Left ventricle myocardium superior (tissue), 1 donor: ENCODE measurements at places on chromosomes 1 and 21. TPM values are rescaled to one million over a fixed set of nuclear protein-coding genes. Genes with fewer than 3 reads are reported as not detected.
A peak's percentile ranks its signal among the peaks of the same experiment; 100 is the strongest.

SPAG17 gene
- not detected for total RNA-seq

FCGR1A gene
- total RNA-seq, result 1.1 TPM

DNA sequence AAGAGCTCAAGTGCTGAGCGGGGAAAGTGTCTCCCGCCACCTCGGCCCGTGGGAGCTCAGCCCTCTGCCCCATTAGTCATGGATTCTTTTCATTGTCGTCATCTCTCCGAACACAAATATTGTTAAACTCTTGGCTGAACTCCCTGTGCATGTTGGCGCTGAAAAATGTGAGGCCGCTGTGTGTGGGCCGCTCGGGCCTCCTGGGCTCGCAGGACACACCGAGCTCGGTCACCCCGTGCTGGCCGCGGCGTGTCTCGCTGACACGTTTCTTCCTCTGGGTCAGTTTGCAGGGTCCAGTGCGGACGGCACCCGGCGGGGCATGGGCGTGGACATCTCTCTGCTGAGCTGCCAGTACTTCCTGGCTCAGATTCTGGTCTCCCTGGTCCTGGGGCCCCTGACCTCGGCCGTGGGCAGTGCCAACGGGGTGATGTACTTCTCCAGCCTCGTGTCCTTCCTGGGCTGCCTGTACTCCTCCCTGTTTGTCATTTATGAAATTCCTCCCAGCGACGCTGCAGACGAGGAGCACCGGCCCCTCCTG lies 25.6 kb downstream of the SLC45A1 start:
- peak; percentile 84 for DNase-seq

- DNase-seq, result no peak
Observed at GRCh38 chr1:53156783-53157182, 14.3 kb upstream of the SLC1A7 start.

DNA sequence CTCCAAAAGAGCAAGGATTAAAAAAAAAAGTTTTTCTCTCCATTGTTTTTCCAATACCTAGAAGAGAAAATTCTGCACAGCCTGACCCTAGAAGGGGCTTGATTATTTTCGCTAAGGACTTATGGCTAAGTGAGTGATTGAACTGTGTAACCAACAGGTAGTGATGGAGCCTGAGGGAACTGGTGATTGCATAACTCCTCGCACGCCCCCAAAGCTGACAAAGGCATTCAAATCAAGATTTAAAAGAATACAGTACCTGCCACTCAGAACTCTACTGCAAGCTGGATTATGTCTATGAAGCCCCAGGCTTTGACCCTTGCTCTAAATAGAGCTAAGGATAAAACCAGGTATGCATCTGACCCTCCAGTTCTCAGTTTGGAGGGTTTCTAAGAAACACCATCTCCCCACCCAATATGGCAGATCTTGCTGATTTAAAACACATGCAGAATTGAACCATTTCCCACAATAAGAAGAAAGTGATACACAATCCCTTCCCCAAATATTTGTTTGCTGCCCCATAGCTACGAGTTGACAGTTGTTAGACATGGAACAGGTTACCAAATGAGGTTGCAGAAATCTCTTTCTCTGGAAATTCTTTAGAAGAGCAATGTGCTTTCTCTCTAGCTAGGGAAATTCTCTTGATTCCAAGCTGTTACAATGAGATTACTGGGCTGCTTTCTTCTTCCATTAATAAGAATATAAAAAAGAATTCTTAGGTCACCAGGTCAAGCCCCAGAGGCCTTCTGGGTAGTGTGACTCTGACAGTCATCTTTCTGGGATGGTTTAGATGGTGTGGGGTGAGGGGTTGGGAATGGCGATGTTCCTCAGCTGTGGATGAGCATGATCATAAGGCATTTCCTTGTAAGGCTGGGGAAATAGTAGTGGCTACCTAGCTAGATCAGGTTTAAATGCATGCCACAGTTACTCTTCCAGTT lies 35.1 kb downstream of the FGGY start:
- no peak for DNase-seq

DNA sequence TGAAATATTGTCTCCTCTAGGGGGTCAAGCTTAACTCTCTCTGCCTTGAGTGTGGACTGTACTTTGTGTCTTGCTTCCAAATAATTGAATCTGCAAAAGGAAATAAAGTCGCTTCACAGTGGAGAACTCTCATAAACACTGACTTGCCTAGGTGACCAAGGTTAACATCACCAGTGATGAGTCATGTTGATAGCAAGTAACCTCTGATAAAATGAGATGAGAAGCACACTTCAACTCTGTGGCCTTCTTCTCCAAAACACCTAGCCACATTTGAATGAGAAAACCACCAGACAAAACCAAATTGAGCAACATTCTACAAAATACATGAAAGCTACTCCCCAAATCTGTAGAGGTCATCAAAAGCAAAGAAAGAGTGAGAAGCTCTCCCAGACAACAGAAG lies 37.6 kb downstream of the PDE4B start:
- DNase-seq, result no peak

DNA sequence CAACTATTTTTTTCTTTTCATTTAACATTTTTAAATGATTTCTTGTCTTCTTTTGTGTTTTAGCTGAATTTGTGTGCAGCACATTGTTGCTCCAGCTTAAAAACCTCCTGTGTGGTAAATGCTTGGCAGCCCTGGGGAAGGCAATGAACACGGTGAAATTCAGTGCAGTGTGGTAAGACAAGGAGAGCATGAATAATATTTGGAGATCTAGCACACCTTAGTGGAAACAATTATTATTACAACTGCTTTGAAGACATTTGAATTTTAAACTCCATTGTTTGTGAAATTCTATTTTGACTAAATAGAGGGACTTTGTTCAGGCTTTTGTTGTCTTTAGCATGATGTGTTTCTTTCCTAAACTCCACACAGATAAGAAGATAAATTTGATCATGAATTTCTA lies 242.6 kb upstream of the CXADR start:
- DNase-seq, result peak; percentile 41

DNA sequence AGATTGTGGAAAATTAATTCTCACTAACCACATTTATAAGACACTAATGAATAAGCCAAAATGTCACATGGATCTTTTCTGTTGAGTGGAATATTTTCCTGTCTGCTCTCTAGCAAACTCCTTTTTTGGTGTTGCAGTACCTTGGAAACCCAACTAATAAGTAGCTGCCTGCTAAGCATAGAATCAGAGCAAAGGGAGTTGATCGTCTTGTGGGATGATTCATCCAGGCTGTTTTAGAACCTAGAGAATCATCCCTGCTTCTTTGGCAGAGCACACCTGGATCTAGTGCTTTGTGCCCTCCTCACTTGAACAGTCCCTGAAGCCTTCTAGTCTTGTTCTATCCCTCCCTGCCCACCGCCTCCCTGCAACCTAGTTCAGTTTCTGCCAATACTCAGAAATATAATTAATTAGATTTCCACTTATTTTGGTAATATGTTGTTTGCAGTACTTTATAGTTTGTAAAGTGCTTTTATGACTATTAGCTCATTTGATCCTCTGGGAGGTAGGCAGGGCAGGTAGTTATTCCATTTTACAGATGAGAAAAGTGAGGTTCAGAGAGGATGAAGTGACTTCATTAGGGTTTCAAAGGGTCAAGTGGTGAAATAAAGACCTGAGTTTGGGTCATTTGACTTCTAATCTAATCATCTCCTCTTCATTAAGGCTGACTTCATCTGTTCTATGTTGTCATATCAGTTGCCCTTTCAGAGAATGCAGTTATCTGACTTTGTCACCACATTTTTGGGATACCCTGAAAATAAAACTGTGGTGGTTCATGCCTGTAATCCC lies 2.5 kb downstream of the AGO4 start:
- DNase-seq, result no peak

DNA sequence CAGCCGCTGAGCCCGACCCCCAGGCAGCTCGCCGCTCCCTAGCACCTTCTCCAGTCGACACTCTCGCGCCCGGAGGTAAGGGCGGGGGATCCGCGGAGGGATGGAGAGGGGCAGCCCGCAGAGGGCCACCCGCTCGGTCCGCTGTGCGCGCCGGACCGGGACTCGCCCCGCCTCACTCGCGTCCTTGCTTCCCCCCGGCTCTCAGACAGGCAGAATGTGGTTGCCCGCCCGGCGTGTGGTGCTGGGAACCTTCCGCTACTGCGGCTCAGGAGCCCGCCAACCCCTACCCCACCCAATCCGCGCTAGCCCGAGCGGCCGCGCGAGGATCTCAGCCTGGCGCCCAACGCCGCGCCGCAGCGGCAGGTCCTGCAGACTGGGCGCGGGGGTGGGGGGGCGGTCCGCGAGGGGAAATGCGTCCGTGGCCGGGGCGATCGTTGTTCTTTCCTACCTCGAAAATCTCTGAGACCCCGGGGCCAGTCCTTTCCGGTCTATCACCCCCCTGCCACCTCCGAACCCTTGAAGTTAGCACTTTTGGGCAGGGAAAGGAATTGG lies 404 bp downstream of the LRRC8C start:
- peak; percentile 78 for DNase-seq

GRCh38 chr1:226649780-226650179 lies 89.3 kb downstream of the ITPKB start:
- DNase-seq, result peak; percentile 26

- DNase-seq, result no peak
Observed at GRCh38 chr21:22609802-22610201, 1611.6 kb downstream of the NCAM2 start.

DNA sequence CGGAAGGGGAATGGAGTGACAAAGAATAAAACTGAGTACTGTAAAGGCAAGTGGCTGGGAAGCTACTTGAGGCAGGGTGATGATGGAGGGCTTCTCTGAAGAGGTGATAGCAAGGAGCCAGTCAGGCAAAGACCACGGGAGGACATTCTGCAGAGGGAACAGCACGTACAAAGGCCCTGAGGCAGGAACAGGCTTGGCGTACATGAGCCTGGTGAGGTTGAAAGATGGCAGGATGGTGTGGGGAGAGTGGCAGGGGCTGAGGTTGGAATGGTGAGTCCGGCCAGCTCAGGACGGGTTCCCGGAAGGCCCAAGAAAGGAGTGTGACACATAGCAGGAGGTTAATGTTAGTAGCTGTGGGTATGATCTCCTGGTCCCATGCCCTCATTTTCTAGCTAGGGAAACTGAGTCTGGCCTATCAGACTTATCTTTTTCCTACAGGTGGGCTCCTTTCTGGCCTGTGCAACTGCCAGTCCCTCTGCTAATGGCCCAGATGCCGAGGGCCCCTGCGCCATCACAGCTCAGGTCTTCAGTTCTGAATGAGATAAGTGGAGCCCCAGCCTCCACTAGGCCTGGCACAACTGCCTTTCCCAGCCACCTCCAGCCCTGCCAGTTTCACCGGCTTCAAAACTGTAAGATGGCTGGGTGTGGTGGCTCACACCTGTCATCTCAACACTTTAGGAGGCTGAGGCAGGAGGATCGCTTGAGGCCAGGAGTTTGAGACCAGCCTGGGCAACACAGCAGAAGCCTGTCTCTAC lies 87.0 kb downstream of the VWA5B1 start:
- no peak for DNase-seq

DNA sequence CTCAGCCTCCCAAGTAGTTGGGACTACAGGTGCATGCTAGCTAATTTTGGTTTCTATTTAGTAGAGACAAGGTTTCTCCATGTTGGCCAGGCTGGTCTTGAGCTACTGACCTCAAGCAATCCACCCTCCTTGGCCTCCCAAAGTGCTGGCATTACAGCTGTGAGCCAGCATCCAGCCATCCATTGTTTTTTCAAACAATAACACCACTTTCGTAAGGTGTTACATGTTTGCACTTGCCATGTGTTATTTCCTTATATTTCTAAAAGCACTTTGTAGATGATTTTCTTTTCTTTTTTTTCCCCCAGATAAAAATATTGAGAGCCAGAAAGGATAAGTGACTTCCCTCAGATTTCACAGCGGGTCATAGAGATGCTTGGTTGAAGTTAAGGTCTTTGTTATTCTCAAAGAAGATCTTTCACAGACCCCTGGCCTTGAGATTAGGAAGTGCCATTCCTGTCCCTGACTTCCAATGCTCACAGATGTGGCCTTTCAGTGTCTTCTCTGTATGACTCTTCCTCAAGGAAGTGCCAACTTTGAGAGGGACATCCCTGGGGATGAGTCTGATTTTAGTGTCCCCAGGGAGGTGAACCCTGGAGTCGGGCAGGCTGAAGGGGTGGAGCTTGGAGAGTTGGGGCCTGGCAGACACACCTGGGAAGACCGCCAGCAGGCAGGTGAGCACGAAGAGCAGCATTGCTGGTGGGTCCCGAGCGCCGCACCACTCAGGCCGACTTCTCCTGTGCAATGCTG lies 6.3 kb downstream of the PIGR start:
- no peak for DNase-seq

- no peak for DNase-seq
Observed at GRCh38 chr21:35044128-35044527, 5.0 kb downstream of the RUNX1 start.
